ENCODE measurements at places on chromosomes 6 and 20.

GRCh38 chr6:125631165-125631564 is 118.3 kb upstream of the HEY2 start:
- no peak for DNase-seq

- DNase-seq = no peak
Observed at GRCh38 chr6:313087-313486, 20.8 kb downstream of the DUSP22 start.

- DNase-seq = no peak
Observed at GRCh38 chr6:159727717-159728445, 575 bp downstream of the WTAP start.

DNA sequence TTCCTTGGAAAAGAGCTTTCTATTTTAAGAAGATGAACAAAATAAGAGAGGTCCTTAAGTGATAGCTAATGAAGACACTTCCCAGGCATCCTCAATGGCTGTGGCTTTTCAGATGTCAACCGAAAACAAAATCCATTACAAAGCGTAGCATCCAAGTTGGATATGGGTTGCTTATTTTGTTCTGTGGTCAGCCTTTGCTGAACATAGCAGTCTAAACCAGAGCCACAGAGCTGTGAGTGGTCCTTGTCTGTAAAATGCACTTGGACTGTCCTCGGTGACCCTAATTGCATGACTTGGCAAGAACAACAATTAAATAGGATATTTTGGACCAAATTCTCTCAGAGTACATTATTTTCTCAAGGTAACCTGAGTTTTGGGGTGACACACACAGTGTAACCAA is 10.4 kb upstream of the BFSP1 start:
- no peak for DNase-seq

DNA sequence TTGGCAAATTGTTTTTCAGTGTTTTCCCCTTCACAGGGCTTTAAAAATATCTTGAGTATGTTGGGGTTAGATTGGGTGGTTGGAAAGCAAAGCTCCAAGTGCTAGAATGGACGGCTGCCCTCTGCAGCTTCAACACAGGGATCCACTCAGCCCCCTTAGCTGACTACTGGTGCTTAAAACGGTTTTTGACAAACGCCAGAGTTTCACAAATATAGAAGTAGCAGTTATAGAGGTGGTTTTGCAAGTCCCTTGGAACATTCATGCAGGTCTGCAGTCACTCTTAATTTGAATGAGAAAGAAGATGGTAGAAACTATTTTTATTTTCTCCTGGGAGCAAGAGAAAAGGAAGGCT is 175.9 kb downstream of the ARID1B start:
- peak; percentile 9 for DNase-seq

GRCh38 chr6:30781395-30781742 is 37.0 kb upstream of the IER3 start:
- DNase-seq = no peak

- no peak for DNase-seq
Observed at GRCh38 chr6:56399672-56400263, 152.4 kb upstream of the COL21A1 start.

GRCh38 chr6:136772685-136773472 is 19.4 kb downstream of the MAP3K5 start:
- DNase-seq = no peak

GRCh38 chr6:6900569-6901204 is 207.1 kb upstream of the RREB1 start:
- DNase-seq = no peak

- no peak for DNase-seq
Observed at GRCh38 chr6:170193326-170193821, 97.5 kb downstream of the DLL1 start.

GRCh38 chr6:152295346-152295745 is 341.8 kb downstream of the SYNE1 start:
- DNase-seq = no peak

GRCh38 chr6:101080597-101080996 is 199.5 kb upstream of the ASCC3 start:
- no peak for DNase-seq

DNA sequence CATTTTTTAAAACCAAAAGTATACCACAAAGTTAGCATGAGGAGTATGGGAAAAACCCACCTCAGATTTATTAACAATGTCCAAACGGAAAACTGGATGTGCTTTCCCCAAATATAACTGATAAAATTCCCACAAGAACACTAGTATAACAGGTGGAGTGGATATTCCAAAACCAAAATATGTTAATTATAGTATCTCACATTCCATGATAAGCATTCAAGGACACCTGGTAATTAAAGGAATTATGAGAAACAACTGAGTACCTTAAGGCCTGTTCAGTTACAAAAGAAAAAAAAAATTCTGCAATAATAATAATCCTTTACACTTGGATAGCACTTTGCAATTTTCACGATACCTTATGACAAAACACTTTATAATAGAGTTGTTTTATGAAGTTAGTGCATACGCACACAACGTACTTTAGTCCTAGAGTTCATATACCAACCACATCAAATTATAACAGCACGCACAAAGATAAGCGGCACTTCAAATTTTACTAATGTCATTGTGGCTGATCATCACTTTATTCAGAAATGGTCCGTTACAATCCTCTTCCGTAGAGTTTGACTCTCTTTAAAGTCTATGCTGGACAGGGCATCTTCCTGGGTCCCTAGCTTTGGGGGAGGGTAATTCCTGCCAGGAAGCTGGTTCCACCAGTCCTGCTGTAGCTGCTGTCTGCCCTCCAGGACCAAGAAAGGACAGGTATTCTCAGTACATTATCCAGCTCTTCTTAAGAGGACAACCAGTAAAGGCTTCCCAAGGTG is 1.7 kb downstream of the CDK19 start:
- no peak for DNase-seq

- peak; percentile 44 for DNase-seq
Observed at GRCh38 chr6:150492941-150493340, 106.7 kb upstream of the PLEKHG1 start.

DNA sequence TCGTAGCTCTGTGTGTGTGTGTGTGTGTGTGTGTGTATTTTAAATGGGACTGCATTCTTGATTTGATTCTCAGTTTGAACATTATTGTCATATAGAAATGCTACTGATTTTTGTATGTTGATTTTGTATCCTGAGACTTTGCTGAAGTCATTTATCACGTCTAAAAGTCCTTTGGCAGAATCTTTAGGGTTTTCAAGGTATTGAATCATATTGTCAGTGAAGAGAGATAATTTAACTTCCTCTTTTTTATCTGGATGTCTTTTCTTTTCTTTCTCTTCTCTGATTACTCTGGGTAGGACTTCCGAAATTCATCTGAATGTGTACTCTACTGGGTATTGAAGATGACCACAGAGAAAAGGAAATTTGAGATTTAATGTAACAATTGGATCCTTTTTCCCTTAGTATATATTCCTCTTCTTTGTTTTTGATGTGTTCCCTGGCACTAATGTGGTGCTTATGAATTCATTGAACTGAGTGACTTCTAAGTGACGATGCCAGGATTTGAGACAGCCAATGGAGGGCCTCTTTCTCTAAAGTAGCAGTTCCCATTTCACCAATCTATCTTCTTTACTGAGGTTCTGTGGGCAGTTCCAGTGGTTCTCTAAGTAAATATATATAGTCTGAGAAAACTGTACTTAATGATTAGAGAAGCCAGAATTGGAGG is 47.6 kb downstream of the TNFAIP3 start:
- no peak for DNase-seq

DNA sequence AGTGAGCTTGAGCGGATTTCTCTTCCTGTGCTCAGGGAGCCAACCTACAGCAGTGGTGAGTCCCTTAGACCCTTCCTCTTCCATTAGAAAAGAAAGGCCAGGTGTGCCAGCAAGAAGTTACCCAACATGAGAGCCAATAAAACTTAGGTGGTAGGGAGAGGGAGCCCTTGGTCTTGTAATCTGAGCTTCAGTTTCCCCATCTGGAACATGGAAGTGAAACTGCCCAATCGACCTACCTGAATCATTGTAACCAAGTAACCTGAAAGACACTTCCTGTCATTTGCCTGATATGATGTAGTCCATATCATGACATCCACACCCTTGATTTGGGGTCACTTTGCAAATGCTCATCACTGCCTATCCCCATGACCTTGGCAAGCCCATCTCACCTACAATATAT is 66.4 kb downstream of the MDGA1 start:
- DNase-seq = no peak

- DNase-seq = no peak
Observed at GRCh38 chr6:122389704-122390372, 9.6 kb upstream of the HSF2 start.

- DNase-seq = no peak
Observed at GRCh38 chr6:148140772-148141557, 201.7 kb upstream of the SASH1 start.

DNA sequence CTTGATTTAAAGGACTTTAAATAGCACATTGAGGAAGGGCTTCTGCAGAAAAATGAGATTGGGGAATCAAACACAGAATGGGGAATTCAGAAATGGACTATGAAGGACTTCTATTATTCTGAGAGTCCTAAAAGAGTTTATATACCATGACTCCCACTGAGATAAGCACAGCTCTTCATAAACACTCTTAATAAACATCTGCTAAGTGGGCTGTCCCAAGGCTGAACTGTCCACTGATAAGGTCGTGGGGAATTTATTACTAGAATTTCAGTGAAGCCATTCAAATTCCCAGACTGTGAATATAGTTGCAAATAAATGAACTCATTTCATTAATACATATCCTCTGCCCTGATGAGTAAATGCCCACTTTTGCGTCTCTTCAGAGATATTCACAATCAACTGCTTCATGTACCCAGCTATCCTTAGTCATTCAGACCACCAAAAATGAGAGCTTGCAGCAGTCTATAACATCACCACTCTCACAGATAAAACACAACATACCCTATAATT is 468.2 kb upstream of the RUNX2 start:
- no peak for DNase-seq

DNA sequence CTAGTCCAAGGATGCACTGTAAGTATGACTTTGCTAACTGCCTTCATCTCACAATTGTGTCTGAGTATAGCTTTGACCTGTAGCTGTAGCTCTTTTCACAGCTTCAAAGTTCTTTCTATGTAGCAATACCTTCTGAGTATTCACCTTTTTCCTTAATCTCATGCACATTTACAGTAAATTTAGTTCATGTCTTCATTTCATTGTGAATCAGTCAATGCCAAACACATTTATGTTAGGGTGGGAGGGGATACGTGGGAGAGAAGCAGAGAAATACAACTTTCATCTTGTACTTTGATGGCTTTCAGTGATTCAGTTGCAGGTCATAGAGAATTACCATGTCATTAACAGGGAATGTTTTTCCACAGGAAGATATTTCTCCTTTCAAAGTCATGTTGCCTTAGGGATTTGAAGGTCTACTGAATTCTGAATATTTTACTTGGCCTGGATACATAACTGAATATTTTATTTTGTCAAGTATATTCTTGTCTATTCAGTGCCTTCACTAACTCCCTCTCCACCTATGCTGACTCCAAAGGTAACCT is 119.2 kb downstream of the TINAG start:
- DNase-seq = no peak

- no peak for DNase-seq
Observed at GRCh38 chr20:61643656-61644377, 391.8 kb downstream of the CDH4 start.

DNA sequence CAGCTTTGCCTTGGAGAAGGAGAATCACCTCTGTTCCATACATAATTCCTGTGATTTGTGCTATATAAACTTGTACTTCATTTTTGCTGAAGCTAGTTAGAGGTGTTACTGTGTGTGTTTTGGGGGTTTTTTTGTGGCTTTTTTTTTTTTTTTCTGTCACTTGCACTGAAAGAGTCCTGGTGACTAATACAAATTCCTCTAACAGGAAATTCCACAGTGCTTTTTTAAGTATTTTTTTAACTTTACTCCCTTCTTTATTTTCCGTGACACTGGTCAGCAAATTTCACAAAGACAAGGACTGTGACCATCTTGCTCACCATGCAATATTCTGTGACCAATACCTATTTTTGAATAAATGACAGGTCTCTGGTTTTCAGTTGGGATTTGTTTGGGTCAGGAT is 110.5 kb downstream of the ISM1 start:
- DNase-seq = no peak

DNA sequence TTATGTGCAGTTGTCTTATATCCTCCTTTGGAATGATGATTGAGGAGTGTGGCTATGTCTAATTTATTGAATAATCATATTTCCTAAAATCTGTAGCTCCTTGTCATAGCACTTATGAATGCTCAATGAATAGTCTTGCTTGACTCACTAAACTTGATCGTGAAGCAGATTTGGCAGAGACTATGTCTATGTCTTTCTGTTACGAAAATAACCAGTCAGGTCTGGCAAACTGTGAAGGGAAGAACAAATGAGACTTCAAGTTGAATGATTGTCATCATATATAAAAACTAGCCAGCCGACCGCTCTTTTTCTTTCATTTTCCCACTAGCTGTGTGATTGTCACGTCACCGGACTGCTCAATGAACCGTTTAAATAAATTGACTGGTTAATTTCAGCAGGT is 1303.9 kb upstream of the GJE1 start:
- DNase-seq = no peak

- no peak for DNase-seq
Observed at GRCh38 chr6:168136622-168137021, 57.6 kb upstream of the FRMD1 start.

- DNase-seq = no peak
Observed at GRCh38 chr20:13694420-13695150, 55.9 kb upstream of the TASP1 start.

GRCh38 chr20:44552050-44552449 is 30.2 kb upstream of the SERINC3 start:
- DNase-seq = no peak

DNA sequence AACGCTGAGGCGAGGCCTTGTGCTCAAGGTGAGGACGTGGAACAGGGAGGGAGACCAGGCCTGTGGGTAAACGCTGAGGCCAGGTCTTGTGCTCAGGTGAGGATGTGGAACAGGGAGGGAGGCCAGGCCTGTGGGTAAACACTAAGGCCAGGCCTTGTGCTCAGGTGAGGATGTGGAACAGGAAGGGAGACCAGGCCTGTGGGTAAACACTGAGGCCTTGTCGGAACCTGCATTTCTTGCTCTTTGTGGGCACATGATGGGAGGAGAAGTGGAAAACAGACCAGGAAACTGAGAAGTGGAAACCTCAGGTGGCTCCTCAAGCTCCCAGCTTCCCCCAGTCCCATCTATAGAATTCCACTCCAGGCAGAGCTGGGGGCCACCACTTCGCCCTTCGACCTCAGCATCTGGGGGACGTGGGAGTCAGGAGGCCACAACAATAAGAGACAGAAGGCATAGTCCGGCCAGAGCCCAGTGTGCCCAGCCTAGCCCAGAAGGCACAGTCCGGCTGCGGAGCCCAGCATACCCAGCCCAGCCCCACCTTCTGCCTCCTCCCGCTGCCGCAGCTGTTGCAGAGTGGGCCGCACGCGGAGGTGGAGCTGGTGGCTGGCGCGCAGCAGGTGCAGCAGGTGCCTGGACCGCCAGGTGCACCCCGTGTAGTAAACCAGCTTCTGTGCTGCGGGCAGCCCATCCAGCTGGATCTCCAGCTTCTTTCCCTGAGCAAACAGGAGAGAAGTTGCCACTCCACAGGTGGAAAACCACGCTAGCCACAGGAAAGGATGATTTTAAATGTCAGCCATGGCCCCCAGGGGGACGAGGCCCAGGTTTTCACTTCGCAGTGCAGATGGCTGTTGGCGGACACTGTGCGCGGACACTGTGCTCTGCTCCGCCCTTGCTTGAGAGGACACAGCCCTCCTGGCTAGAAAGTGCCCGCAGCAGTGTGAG is 17.5 kb downstream of the FRMD1 start:
- DNase-seq = no peak

GRCh38 chr6:35496841-35497570 is at the start of gene TEAD3:
TEAD3 (minus strand) TSS chr6:35497079.
- DNase-seq = no peak

- no peak for DNase-seq
Observed at GRCh38 chr6:86526238-86526637, 411.1 kb upstream of the HTR1E start.

All from smooth muscle cell of the brain vasculature (primary cell).